ENCODE measurements at places on chromosomes 1 and 21.

DNA sequence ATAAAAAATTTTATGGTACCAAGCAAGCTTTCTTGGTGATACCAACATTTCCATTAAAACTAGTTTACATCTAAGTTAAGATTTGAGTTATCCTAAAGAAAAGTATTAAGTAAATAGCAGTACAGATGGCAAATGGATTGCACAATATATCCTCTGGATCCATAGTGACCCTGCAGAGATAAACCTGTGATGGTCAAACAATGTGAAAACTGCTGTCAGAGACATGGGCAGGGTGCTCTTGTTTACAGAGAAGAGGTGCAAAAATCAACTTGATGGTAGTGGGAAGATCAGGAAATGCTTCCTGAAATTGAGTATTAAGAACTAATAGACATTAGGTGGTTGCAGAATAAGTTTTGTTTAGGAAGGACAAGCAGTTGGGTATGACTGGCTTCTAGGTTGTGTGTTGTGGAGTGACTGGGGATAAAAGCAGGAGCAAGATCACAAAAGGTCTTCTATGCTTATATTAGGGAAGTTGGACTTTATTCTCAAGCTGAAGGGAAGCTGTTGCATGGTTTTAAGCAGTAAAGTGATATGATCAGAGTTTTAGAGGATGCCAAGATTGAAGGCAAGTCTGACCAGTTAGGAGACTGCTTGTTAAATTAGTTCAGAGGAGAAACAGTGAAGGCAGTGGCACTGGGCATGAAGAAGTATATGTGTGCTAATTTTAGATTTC is 9.9 kb downstream of the TTC3 start:
- DNase-seq, result no peak

GRCh38 chr1:247574664-247575063 is 13.5 kb upstream of the OR2G2 start:
- DNase-seq, result no peak

DNA sequence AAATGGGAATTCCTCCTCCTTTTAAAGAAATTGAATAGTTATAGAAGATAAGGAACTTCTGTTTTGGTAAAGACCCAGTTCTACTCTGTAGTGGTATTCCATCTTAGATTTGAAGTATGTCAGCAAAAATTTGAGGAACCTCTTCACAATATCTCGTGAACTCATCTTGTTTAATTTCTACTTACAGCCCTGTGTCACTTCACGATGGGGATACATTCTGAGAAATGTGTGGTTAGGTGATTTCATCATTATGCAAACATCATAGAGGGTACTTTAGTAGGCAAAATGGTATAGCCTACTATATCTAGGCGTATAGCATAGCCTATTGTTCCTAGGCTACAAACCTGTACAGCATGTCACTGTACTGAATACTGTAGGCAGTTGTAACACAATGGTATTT is 36.0 kb downstream of the ALG6 start:
- no peak for DNase-seq

DNA sequence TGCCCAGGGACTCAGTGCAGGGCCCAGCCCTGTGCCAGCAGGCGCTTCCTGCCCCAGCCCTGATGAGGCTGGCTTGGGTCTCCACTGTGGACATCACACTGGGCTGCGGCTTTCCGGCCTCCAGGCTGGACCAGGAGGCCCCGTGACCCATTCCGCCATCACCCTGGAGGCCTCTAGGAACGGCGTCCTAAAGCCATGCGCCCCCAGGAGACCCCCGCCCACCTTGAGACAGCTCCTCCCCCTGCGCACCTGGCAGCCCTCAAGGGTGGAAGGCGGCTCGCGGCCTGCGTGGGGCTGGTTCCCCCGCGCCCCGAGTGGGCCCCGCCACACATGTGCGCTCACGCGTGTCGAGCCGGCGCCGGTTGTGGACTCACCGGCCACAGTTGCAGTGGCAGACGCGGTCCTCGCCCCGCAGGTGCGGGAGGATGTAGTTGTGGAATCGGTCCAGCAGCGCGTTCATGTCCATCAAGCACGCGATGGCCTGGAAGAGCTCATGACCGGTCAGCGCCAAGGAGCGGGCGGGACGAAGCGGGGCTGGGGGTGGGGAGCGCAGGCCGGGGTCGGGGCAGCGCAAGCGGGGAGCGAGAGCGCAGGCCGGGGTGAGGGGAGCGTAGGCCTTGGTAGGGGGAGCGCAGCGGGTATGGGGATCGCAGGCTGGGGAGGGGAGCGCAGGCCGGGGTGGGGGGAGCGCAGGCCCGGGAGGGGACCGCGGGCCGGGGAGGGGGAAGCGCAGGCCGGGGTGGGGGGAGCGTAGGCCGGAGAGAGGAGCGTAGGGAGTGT is 924 bp downstream of the TMEM240 start:
- DNase-seq, result no peak

DNA sequence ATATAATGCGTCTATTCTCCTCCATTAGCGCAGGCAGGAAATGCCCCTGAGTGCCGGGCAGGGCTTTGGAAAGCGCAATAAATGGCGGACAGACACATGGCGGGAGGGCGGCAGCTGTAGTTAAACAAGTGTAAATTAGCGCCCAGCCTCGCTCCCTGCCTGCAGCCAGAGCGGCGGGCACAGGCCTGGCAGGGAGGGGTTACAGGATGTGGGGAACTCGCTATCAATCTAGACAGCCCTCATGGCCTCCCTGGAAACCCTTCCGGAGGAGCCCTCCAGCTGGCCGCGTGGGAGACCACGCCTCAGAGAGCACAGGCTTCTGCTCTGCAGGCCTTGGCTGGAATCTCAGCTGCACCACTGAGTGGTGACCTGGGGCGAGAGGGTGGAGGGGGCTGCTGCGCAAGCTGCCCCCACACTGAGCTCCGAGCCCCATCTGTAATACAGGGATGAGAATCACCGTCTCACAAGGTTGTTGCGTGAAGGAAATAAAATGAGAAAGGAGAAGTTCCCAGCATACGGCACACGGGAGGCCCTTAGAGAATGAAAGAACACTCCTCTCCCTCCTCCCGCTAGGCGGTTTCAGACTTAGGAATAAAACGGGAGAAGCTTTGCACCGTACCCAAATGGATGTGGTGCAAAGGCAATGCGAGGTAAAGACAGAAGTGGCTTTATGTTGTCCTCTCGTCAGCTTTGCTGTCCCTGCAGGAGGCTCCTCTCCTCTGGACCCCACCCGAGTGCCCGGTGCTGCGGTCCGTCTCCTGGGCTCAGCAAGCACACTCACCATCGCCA is 167.2 kb upstream of the POU3F1 start:
- no peak for DNase-seq

DNA sequence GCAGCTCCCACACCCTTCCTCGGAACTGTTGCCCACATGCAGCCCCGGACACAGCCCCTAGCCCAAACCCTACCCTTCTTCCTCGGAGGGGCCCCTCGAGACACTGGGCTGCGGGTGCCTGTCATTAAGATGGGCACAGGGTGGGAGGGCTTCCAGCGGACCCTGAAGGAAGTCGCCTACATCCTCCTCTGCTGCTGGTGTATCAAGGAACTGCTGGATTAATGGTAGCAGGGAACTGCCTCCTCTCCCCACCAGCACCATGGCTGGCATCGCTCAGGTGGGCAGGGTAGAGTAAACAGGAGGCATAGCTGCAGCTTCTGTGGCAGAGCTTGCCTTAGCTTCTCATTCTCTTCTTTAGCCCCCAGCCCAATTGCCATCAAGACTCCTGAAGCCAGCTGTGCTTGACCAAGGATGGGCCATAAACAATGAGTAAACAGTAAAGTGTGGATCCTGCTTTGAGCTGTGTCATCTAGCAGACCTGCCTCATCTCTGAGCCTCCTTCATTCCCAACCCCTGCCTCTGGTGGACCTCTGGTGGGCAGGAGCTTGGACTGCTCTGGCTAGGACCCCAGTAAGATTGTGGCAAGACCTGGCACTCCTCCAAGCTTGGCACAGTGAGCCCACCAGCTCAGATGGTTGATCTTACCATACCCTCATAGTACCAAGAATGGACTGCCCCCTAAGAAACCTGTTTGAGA is at the start of gene LENEP:
Gene LENEP, plus strand, starts transcription at position 15 of the 697 bp plus-strand sequence. Its CDS starts 22 bp downstream, at position 37.
- DNase-seq, result no peak

GRCh38 chr1:181386340-181386739 is 97.0 kb upstream of the CACNA1E start:
- no peak for DNase-seq

DNA sequence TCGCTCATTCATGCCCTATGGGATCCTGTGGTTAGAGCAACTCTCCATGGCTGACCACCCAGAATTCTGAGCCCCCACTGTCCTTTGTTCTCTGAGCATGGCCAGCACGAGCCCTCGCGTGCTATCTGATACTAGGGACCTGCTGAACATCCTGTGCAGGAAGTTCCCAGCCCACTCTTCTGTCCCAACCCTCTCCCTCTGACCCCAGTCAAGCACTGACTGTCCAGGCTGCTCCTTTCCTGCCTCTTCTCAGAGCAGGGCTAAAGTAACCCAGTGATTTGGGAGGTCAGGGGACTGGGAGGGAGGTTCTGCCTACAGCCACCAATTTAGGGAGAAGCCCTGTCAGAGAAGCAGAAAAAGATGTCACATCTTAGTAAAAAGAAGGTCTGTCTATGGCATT is 21.2 kb downstream of the CYP4B1 start:
- no peak for DNase-seq

DNA sequence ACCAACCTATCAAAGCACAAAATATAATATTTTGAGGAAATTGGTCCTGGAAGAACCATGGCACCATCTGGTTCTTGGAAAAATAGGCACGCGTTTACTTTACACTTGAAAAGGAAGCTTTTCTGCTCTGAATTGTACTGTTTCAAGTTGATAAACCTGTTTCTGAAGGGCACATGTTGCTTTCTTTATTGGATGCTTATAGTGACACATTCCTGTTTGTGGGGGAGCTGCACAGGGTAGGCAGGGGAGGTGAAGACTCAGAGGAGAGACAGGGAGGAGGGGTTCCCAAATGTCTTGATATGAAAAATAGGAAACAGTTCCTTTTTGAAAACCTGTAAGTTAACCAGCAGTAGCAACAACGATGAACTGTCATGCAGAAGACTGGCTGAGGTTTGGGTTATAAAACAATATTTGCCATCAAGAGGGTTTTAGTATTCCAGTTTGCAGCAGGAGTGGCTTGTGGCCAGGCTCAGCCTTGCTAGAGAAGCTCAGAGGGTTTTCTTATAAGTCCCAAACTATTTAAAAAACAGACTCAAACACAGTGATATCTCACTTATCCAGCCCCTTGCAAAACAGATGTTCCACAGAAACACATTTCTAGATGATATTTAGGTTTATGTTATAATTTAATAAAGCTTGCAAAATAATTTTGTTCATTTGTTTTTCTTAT is 127.0 kb upstream of the MROH9 start:
- DNase-seq, result no peak

GRCh38 chr1:219664310-219665029 is 51.6 kb upstream of the ZC3H11B start:
- DNase-seq, result no peak

DNA sequence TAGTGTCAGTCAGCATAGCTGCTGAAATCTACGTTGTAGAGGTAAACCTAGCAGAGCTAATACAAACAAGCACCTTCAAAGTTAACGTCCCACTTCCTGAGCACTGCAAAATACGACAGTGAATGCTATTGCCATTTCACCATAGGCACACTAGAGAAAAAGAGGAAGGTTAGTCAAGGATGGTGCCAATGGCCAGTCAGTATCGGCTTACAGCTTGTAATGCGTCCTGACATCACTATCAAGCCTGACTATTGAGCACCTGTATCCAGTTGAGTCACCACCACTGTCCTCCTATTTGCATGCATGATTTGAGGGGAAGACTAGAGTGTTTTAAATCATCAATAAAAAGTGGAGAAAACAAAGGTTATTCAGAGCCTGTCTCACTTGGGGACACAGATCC is 34.4 kb downstream of the NUCKS1 start:
- DNase-seq, result no peak

DNA sequence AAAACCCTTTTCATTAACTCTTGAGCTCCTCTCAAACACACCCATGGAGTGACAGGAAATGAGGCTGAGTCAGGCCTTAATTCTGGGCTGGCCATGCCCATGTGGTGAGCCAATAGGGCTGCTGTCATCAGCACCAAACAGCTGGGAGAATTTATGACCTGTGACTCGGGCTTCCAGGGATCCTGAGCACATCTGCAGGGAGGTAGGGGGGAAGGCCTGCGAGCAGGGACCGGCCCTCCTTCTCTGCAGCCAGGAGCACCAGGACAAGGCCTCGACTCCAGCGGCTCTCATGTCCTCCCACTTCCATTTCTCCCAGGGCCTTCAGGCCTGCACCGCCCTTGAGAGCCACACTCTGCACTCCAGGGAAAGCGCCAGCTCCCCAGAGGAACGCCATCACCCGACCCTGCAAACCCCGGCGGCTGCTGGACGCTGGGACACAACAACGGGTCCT is 14.6 kb downstream of the RIPK4 start:
- no peak for DNase-seq

DNA sequence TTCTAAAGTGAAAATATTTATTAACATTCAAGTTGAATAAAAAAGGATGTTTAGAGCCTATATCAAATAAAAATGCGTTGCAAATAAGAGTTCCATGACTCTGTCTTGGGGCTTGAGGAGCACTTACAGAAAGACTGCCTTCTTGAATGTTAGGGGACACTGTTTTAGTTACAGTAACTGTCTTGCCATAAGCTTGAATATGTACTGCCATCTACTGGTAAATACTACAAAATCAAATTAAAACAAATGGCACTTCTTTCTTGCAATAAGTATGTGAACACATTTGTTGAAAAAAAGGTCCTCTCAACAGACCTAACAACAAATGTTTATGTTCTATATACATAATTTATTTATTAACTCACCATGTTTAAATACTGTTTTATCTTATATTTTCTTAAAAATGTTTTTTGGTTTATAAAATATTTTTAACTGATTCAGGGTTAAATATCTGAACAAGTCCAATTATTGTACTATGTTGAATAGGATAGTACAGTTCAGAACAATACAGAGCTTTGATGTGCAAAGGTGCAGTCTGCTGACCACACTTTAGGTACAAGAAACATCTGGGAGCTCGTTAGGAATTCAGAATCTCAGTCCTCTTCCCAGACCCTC is 199.5 kb downstream of the LRRIQ3 start:
- DNase-seq, result no peak

DNA sequence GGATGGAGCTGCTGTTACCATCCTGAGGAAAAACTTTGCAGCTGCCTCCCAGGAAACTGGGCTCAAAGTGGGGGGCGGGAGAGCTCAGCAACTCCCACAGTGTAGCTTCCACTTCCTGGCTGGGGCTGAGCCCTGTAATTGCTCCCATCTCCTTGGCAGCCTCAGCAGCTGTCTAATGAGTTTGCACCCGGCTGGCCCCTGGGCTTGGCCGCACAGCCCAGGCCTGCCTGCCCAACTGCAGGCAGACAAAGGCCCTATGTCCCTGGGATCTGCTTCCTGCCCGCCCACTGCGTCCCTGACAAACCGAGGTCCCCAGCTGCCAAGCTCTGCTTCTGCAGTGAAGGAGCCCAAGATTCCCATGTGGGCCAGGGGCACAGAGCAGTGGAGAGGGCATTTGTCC is 30.1 kb downstream of the EDN2 start:
- DNase-seq, result no peak

- no peak for DNase-seq
Observed at GRCh38 chr1:226308166-226308722, 720 bp downstream of the LIN9 start.

GRCh38 chr1:156160000-156160742 is 6.8 kb downstream of the SEMA4A start:
- no peak for DNase-seq

- DNase-seq, result no peak
Observed at GRCh38 chr1:204150702-204151551, 917 bp downstream of the ETNK2 start.

Data from T follicular helper cell (primary cell).